ENCODE measurements at places on chromosomes 13 and 19. TPM values are rescaled to one million over a fixed set of nuclear protein-coding genes. Genes with fewer than 3 reads are reported as not detected.

The KIR3DL2 gene
- total RNA-seq, result not detected

The ELSPBP1 gene
- total RNA-seq, result not detected

The RNF225 gene
- total RNA-seq, result 0.38 TPM

The PRODH2 gene
- total RNA-seq, result 1.2 TPM

GRCh38 chr13:21149568-21149967 lies 26.8 kb downstream of the SKA3 start:
- H3K4me3 ChIP-seq, result no peak overlapping the region
- H3K27ac ChIP-seq, result no peak overlapping the region
- no peak for DNase-seq
- peaks cover 42% of the 10 kb centered on the region for H3K36me3 ChIP-seq
- peaks cover 13% of the 10 kb centered on the region for H3K4me1 ChIP-seq

DNA sequence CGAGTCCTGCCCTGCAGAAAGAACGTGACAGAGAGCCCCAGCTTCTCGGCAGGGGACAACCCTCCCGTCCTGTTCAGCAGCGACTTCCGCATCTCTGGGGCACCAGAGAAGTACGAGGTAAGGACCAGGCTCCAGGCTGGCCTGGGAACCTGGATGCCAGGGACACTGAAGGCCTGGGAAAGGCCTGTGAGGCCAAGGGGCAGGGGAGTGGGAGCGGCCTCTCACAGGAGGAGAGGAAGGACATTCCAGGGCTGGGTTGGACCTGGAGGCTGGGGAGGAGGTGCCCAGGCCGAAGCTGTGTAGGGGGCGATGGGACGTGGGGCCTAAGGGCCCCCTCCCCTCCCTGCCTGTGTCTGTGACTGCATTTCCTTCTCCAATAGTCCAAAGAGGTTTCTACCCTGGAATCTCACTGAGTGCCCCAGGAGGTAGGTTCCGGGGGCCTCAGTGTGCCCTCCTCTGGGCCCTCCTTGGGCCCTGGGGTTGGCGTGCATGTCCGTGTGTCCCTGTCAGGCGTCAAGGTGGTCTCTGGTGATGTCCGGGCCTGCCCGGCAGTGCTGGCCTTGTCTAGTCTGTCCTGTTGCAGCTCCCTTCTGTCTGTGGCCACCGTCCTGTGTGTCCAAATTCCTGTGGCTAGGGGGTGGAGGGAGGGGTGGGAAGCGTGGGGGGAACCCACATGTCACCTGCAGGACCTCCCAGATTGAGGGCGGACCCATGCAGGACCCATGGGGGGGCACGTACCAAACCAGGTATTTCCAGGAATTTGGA lies 16.9 kb upstream of the CD22 start:
- no peak overlapping the region for H3K27ac ChIP-seq
- H3K4me1 ChIP-seq, result no peaks in the 10 kb centered on the region
- H3K36me3 ChIP-seq, result no peaks in the 10 kb centered on the region

DNA sequence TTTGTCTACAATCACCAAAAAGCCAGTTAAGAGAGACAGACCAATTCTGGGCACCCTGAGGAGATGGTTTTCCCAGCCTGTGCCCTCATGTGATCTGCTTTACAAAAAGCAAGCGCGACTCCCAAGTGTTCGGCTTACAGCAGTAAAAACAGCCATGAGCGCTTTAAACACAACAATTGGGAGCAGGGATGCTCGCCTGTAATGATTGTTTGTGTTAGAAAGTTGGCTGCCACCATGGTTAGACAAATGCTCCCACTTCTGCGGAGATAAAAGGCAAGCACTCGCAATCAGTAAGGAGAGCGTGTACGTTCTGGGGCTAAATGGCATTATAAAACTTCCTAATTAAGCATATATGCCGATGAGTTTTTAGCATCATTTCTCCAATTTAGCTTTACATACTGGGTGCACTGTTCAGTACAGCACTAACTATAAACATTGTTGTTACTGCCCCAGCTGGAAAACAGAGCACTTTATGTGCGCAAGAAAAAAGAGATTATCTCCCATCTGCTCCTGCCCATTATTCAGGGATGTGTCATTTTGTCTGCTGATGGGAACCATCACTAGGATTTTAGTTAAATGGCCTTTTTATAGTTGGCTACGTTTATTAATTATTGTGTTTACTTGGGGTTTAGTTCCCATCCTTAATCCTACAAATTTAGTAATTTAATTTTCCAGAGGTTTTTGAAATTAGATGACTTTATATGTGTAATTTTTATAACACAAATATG lies 309.3 kb upstream of the MAB21L1 start:
- H3K27ac ChIP-seq, result peak overlapping the region; percentile 17
- no peaks in the 10 kb centered on the region for H3K36me3 ChIP-seq
- no peaks in the 10 kb centered on the region for H3K27me3 ChIP-seq
- peaks cover 7% of the 10 kb centered on the region for H3K4me1 ChIP-seq
- DNase-seq, result no peak
- no peak overlapping the region for H3K4me3 ChIP-seq

DNA sequence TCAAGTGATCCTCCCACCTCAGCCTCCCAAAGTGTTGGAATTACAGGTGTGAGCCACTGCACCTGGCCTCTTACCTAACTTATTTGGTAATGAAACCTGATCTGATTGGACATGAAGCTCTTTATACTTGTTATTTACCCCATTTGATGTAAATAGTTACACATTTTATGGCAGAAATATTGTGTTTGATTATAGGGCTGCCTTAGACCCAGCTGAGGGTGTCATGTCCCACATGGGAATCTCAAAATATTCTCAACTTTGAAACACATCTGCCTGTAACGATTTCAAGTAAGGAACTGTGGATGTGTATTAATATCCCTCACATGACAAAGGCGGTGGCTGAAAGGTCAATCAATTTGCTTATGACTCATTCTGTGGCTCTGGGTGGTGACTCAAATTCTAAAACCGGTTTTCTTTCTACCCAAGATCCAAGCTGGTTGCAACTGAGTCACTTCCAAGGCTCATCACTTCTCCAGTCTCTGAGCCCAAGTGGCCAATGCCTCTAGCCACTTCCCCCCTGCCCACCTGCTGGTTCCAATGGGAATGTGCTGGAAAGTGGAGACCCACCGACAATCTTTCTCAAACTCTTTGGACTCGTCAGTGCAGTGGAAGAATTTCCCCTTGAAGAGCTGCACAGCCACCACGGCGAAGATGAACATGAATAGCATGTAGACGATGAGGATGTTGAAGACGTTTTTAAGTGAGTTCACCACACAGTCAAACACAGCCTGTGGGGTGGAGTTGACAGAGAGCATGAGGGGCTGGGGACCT lies 110.9 kb downstream of the IER2 start:
- no peak overlapping the region for H3K27ac ChIP-seq
- no peaks in the 10 kb centered on the region for H3K4me1 ChIP-seq
- H3K36me3 ChIP-seq, result no peaks in the 10 kb centered on the region
- H3K27me3 ChIP-seq, result no peaks in the 10 kb centered on the region

DNA sequence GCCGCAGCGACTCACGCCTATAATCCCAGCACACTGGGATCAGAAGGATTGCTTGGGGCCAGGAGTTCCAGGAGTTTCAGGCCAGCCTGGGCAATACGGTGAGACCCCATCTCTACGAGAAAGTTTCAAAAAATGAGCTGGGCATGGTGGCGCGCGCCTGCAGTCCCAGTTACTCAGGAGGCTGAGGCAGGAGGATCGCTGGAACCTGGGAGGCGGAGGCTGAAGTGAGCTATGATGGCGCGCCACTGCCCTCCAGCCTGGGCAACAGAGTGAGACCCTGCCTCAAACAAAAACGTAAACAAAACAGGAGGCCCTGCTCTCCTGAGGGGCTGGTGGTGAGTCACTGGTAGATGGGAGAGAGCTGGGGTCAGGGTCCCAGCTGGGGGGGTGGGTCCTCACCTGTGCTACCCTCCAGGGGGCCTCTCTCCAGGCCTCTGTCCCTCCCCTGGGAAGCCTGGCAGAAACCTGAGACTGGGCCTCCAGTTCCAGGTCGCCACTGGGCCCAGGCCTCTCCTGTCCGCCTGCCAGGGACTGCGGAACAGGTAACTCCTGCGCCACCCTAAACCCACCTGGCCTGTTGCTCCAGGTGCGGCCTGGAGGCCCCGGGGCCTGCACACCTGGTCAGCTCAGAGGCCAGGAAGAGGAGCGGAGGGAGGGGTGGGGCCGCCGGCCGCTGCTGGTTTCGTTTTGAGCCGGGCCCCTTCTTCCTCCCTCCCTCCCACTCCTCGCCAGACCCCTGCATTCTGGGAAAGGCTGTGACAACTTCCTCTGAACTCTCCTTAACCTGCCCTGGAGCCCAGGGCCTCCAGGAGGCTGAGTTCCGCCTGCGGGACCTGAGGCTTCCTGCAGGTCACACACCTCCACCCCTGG lies 17.2 kb upstream of the ZBTB7A start:
- no peak for DNase-seq
- H3K36me3 ChIP-seq, result peaks cover under 1% of the 10 kb centered on the region
- H3K4me1 ChIP-seq, result no peaks in the 10 kb centered on the region

- no peaks in the 10 kb centered on the region for H3K4me1 ChIP-seq
- no peak for DNase-seq
- H3K27me3 ChIP-seq, result peaks cover 86% of the 10 kb centered on the region
- H3K4me3 ChIP-seq, result no peak overlapping the region
- H3K27ac ChIP-seq, result no peak overlapping the region
These were observed 13.6 kb downstream of the COMP start for GRCh38 chr19:18777301-18778075.

DNA sequence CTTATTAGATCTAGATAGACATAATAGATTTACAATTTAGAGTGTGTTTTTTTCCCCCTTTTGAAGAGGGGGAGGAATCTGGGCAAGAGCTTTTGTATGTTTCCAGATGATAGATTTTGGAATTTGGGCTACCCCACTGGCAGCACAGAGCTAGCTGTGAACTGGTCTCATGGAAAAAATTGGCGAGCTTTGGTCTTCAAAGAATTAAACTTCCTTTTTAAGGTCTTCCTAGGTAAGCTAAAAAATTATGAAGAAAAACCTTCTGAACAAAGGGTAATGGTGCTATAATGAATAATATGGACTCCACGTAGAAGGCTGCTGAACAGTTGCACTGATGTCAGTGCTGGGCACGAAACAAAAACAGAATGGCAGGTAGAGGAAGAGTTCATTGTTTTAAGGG lies 109.3 kb downstream of the ZIC5 start:
- H3K4me1 ChIP-seq, result no peaks in the 10 kb centered on the region
- H3K27me3 ChIP-seq, result no peaks in the 10 kb centered on the region
- no peaks in the 10 kb centered on the region for H3K36me3 ChIP-seq
- peak overlapping the region; percentile 71 for H3K27ac ChIP-seq
- DNase-seq, result no peak
- H3K4me3 ChIP-seq, result no peak overlapping the region

DNA sequence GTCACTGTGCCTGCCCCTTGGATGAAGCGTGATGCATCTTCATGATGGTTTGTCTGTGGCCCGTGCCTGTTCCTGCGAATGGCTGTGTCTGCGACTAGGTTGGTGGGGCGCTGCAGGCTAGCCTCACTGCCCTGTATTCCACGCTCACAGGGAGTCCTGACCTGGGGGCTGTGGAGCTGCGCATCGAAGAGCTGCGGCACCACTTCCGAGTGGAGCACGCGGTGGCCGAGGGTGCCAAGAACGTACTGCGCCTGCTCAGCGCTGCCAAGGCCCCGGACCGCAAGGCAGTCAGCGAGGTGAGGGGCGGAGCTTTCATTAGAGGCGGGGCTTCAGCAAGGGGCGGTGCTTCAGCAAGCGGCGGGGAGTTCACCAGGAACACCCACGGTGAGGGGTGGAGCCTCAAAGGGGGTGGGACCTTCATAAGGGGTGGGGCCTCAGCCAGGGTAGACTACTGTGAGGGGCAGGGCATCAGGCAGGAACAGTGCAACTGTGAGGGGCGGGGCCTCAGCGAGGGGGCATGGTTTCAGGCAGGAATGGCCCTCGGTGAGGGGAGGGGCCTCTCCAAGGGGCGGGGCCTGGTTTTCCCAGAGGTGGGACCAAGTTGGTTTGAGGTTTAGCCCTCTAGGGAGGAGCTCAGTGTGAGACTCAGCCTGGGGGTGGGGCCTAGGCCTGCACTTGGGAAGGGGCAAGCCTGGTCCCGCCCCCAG lies 17.2 kb downstream of the PKN1 start:
- H3K36me3 ChIP-seq, result peaks cover 39% of the 10 kb centered on the region
- no peak overlapping the region for H3K27ac ChIP-seq
- no peak overlapping the region for H3K4me3 ChIP-seq
- H3K4me1 ChIP-seq, result no peaks in the 10 kb centered on the region
- H3K27me3 ChIP-seq, result no peaks in the 10 kb centered on the region

- no peaks in the 10 kb centered on the region for H3K27me3 ChIP-seq
- peaks cover 3% of the 10 kb centered on the region for H3K4me1 ChIP-seq
- H3K36me3 ChIP-seq, result peaks cover 21% of the 10 kb centered on the region
- peak; percentile 69 for DNase-seq
- peak within 1 kb of the TSS; percentile 94 for H3K4me3 ChIP-seq
- H3K27ac ChIP-seq, result peak within 1 kb of the TSS; percentile 50
These were observed at the start of gene MAP4K1 for GRCh38 chr19:38617764-38618589. MAP4K1 (minus strand) TSS chr19:38617953; CDS start chr19:38617895, 58 bp downstream.

- no peak overlapping the region for H3K27ac ChIP-seq
- H3K4me3 ChIP-seq, result no peak overlapping the region
- H3K27me3 ChIP-seq, result no peaks in the 10 kb centered on the region
- DNase-seq, result no peak
- H3K4me1 ChIP-seq, result no peaks in the 10 kb centered on the region
- H3K36me3 ChIP-seq, result no peaks in the 10 kb centered on the region
These were observed 255.0 kb upstream of the SLITRK1 start for GRCh38 chr13:84137292-84137691.

GRCh38 chr19:17069193-17069592 lies 6.1 kb downstream of the HAUS8 start:
- H3K4me3 ChIP-seq, result no peak overlapping the region
- no peak overlapping the region for H3K27ac ChIP-seq
- peaks cover 47% of the 10 kb centered on the region for H3K36me3 ChIP-seq
- peaks cover 2% of the 10 kb centered on the region for H3K4me1 ChIP-seq

- no peaks in the 10 kb centered on the region for H3K4me1 ChIP-seq
- H3K27me3 ChIP-seq, result no peaks in the 10 kb centered on the region
- DNase-seq, result no peak
- no peaks in the 10 kb centered on the region for H3K36me3 ChIP-seq
- H3K4me3 ChIP-seq, result no peak overlapping the region
These were observed 406.2 kb downstream of the LIG4 start for GRCh38 chr13:107809125-107809524.

- peaks cover 86% of the 10 kb centered on the region for H3K27me3 ChIP-seq
- no peaks in the 10 kb centered on the region for H3K36me3 ChIP-seq
- peak overlapping the region; percentile 39 for H3K4me3 ChIP-seq
These were observed 1.0 kb upstream of the ICAM5 start for GRCh38 chr19:10288662-10289166.
